ENCODE measurements at places on chromosomes 7 and 10.

DNA sequence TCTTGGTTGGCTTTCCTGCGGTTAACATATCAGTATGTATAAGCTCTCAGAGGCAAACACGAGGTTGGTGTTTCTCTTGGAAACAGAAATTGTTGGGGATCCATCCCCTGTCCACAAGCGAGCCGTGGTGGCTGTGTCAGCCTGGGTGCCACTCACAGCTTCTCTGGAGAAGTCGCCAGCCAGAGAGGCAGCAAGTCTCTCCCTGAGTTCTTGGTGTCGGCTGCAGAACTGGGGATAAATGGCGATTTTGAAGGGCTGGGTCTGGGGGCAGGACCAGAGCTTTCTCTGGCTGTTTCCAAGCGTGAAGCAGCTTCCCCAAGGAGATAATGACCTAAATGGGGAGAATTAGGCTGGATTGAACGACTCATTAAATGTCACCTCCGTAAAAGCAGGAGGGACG is 335.3 kb downstream of the GLRX3 start:
- no peak for DNase-seq

DNA sequence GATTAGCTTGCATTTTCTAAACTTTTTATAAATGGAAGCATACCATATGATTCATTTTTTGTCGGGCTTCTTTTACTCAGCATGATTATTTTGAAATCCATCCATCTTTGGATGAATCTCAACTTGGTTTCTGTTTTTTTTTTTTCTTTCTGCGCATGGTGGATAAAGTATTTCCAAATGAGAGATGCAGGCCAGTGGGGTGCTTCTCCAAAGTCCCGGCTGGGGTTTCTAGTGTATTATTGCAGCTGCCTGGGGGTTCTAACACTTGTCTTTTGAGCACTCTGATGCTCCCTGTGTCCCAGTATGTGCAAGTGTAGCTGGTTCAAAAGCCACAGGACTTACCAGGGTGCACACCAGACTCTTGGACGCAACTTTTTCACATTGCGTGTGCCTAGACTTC is 70.9 kb upstream of the LOXL4 start:
- DNase-seq: no peak

- no peak for DNase-seq
Observed at GRCh38 chr7:55019191-55019690, 424 bp downstream of the EGFR start.

GRCh38 chr10:110003524-110003885 is 4.3 kb upstream of the ADD3 start:
- no peak for DNase-seq

DNA sequence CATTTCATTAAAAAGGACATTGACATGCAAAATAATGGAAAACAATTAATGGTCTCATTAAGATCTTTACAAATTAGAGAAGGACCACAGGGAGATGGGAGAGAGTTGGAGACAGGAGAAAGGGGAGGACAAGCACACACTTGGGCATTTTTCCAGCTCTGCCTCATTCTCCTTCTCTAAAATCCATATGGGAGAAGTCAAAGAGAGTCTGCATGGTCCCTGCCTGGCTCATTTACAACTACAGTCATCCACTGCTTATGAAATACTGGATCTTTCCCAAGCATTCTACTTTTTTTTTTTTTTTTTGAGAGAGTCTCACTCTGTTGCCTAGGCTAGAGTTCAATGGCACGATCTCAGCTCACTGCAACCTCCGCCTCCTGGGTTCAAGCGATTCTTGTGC is 518.9 kb upstream of the CELF2 start:
- DNase-seq: no peak

- DNase-seq: no peak
Observed at GRCh38 chr10:111102359-111102837, 25.6 kb downstream of the ADRA2A start.

- DNase-seq: no peak
Observed at GRCh38 chr7:54712820-54713219, 46.2 kb downstream of the SEC61G start.

DNA sequence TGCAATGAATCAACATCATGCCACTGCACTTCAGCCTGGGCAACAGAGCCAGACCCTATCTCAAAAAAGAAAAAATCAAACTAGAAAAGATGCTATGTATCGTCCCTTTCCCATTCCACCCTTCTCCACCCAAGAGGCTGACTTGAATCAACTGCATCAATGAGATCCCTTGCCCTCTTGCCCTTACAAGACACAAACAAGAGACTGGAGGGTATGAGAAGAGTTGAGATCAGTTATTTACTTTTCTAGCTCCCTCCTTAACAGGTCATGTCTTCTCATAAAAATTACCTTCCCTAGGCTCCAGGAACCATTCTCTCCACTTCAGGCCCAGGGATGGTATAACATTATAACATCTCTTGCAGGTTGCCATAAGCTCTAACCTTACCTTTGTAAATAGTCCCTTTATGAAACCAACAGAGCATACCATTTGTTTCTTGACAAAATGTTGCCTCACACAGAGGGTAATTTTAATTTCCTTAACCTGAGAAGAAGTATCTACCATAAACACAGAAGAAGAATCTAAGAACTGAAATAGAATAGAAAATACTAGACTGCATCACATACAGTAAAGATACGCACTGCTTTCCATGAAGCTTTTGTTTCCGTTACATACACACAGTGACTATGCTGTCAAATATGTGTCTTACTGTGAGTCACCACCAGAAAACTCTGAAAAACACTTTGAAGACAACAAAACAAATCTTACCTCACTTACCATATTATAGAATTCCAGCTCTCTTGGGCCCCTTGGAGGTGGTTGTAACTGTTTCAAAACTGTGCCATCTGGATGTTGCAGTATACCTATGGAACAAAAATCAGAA is 30.5 kb downstream of the IPMK start:
- no peak for DNase-seq

- DNase-seq: no peak
Observed at GRCh38 chr10:17190602-17191001, 10.9 kb downstream of the TRDMT1 start.

- DNase-seq: no peak
Observed at GRCh38 chr10:3249307-3249889, 76.8 kb upstream of the PITRM1 start.

GRCh38 chr7:116617878-116618277 is 54.1 kb upstream of the MET start:
- DNase-seq: no peak

DNA sequence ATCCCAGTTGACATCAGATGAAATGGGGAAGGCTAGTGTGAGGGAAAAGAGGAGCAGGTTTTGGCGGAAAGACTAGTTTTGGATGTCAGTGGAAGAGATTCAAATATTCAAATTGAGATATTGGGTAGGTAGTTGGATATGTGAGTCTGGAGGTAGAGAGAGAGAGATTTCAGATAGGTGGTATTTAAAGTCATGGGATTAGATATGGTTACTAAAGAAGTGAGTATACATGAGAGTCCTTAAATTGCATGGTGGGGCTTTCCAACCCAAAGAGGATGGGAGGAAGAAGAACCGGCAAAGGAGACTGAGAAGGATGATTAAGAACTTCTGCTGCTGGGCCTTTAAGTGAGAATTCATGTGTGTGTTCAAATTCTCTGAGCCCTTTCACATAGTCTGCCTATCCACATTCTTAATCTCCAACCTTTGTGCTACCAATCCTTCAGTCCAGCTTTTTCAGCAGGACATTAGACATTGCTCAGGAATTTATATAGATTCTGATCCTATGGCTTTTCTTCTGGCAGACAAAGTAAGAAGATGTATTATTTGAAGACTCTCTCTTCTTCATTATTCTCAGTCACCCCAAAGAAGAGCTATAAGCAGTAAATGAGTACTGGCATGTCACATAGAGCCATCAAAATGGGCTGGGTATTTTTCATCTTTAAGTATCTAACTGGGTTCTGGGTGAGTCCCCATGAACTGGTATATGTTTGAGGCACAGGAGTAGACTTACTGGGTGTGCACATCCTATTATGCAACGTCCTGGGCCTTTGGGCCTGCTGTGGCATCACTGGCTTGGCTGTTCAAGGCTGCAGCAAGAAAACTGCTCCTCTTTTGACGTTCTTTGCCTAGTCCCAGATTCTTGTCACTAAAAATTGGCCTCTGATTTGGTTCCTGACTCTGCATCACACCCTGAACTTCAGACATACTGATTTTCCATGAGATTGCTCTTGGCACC is 33.6 kb downstream of the ST7 start:
- DNase-seq: no peak

GRCh38 chr7:82678716-82679115 is 235.1 kb upstream of the CACNA2D1 start:
- DNase-seq: no peak

- no peak for DNase-seq
Observed at GRCh38 chr10:80463868-80464267, 9.8 kb downstream of the TSPAN14 start.

DNA sequence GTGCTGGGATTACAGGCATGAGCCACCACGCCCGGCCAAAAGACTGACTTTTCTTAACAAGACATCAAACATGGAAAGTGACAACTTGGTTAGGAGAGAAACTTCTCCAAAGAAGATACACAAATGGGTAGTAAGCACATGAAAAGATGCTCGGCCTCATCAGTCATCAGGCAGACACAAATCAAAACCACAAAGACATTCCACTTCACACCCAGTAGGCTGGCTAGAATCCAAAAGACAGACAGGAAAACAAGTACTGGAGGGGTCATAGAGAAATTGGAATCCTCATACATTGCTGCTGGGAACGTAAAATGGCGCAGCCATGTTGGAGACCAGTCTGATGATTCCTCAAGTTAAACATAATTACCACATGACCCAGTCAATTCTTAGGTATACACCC is 16.4 kb downstream of the SEPHS1 start:
- no peak for DNase-seq

GRCh38 chr10:1257274-1257673 is 201.1 kb downstream of the WDR37 start:
- no peak for DNase-seq

DNA sequence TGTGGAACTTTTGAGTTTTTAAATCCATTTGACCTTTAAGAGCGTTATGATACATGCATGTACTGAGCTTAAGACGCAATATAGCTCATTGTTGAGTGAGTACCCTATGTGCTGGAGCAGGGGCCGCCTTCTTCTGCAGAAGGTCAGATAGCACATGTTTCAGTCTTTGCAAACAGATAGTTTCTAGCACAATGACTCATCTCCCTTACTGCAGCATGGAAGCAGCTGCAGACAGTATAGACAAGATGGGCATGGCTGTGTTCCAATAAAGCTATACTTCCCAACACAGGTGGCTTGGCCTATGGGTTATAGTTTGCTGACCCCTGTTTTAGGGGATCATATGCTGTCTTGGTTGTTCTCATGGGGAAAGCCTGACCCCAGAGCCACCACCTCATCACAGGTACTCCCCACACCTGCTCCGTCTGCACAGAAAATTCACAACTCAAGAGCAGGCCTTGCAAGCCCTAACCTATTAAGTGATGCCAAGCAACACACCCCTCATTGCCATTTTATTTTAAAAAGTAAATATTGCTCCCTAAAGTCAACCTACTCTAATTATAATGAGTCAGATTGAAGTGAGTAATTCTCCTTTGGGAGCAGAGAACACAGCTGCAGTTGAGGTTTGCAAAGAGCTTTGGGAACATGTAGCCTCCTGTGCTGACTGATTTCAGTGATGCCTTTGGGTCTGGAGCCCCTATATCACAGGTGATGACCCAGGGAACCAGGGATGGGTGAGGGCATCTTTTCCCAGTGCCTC is 330.1 kb downstream of the PAXIP1 start:
- DNase-seq: no peak

DNA sequence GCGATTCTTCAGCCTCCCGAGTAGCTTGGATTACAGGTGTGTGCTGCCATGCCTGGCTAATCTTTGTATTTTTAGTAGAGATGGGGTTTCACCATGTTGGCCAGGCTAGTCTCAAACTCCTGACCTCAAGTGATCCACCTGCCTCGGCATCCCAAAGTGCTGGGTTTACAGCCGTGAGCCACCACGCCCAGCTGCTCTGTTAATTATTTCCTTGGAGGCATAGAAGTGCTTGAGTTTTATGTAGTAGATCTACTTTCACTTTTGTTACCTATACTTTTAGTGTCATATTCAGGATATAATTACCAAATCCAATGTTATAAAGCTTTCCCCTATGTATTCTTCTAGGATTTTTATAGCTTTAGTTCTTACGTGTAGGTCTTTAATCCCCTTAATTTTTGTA is 1093.0 kb downstream of the GATA3 start:
- DNase-seq: no peak

GRCh38 chr7:31692871-31693270 is 5.9 kb downstream of the PPP1R17 start:
- no peak for DNase-seq

DNA sequence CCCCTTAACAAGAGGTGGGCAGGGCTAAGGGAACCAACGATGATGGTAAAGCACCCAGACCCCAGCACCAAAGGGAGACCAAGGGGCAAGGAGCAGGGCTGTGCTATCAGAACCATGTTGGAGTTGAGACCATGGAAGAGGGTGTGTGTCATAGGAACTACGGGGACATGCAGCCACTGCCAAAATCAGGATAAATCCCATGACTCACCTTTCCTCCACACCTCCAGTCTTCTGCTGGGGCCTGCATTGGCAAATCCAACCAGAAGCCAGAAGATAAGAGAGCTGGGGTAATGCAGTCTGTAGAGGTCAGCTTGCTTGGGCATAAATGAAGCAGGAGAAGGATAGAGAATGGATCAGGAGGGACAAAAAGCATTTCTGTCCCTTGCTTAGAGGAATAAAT is 42.7 kb upstream of the SMARCD3 start:
- DNase-seq: no peak

GRCh38 chr7:103343332-103343731 is 1.2 kb downstream of the DNAJC2 start:
- DNase-seq: no peak

GRCh38 chr7:66694286-66694685 is 46.2 kb upstream of the RABGEF1 start:
- DNase-seq: no peak

DNA sequence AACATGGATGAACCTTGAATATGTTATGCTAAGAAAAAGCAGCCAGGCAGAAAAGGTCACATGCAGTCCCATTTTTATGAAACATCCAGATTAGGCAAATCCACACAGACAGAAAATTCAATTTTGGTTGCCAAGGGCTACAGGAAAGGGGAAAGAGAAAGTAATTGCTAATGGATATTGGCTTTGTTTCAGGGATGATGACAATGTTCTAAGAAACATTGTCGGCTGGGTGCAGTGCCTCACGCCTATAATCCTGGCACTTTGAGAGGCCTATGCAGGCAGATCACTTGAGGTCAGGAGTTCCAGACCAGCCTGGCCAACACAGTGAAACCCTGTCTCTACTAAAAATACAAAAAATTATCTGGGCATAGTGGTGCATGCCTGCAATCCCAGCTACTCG is 23.0 kb downstream of the ZNF33B start:
- DNase-seq: no peak

- DNase-seq: no peak
Observed at GRCh38 chr10:86667421-86668181, 710 bp upstream of the LDB3 start.
